ENCODE measurements at places on chromosomes 3 and 15.

DNA sequence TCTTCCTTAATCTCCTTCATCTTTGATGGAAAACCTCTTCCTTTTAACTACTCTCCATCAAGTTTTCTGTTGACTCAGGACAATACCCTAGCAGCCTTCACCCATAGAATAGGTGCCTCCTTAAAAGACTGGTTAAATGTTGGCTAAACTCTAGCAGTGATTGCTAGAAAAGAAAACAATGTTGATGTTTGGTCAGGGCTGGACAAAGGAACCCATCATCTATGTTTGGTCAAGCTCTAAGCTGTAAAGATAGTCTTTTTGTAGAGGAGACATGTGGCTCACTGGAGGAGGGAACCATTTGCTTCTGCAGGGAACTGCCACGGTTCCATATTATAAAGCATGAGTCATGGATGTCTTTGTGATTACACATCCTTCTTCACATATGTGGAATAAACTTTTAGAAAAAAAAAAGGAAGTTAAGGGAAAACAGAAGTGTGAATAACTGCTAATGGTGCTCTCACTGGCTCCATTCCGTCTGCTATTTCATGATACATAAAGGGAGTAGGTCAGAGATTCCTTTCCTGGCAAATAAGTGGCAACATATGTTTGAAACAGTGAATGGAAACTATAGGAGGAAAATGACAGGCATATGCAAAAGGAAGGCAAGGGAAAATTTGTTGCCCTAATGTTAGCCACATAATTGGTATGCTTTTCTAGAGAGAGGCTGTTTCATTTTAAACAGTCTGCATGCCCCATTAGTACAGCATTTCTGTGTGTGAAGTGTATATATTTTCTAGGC is 78.2 kb downstream of the CMSS1 start:
- no peaks in the 10 kb centered on the region for H3K27me3 ChIP-seq
- no peaks in the 10 kb centered on the region for H3K4me1 ChIP-seq
- no peaks in the 10 kb centered on the region for H3K36me3 ChIP-seq
- H3K4me3 ChIP-seq = no peak overlapping the region
- no peak overlapping the region for H3K27ac ChIP-seq

GRCh38 chr3:4827767-4828166 is 151.5 kb upstream of the BHLHE40 start:
- no peak for DNase-seq
- H3K4me1 ChIP-seq = peaks cover 12% of the 10 kb centered on the region
- no peaks in the 10 kb centered on the region for H3K27me3 ChIP-seq
- no peak overlapping the region for H3K27ac ChIP-seq
- no peak overlapping the region for H3K4me3 ChIP-seq

GRCh38 chr15:29613951-29614382 is 208.3 kb downstream of the TJP1 start:
- H3K36me3 ChIP-seq = no peaks in the 10 kb centered on the region
- H3K27me3 ChIP-seq = no peaks in the 10 kb centered on the region
- no peak overlapping the region for H3K4me3 ChIP-seq
- peak; percentile 68 for DNase-seq
- H3K27ac ChIP-seq = no peak overlapping the region

DNA sequence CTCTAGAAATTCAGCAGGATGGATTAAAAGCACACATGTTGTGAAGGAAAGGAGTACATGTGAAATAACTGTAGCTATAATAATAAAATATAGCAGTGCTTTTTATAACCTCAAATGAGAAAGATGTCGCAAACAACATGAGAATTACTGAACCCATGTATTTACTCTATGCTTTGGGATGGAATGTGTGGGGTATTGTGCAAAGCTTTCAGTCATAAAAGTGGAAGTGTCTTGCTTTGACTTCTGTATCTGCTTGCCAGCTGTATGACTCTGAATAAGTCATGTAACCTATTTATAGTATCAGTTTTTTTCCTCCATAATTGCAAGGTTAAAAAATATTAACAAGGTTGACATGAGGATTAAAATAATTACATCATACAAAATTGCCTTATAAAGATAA is 519.3 kb upstream of the CADM2 start:
- no peaks in the 10 kb centered on the region for H3K4me1 ChIP-seq
- H3K27me3 ChIP-seq = no peaks in the 10 kb centered on the region
- DNase-seq = no peak
- no peaks in the 10 kb centered on the region for H3K36me3 ChIP-seq
- no peak overlapping the region for H3K4me3 ChIP-seq

DNA sequence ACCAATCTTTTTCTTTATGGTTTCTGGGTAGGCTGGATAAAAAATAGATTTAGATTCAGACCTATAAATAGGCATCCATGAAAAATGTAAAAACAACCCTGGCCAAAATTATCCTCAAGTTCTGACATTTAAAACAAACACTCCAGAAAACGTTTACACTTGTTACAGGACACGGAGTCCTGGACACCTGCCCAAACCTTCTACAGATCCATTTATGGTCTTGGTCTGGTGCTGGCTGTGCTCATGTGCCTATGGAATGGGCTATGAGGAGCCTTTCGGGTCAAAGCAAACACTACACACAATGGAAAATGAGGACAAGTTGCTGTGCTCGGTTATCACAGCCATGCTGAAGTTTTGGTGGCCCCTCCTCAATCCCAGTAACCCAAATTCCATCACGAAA is 108.1 kb downstream of the PDZRN3 start:
- H3K27me3 ChIP-seq = no peaks in the 10 kb centered on the region
- no peaks in the 10 kb centered on the region for H3K36me3 ChIP-seq
- no peak overlapping the region for H3K4me3 ChIP-seq
- H3K27ac ChIP-seq = no peak overlapping the region

DNA sequence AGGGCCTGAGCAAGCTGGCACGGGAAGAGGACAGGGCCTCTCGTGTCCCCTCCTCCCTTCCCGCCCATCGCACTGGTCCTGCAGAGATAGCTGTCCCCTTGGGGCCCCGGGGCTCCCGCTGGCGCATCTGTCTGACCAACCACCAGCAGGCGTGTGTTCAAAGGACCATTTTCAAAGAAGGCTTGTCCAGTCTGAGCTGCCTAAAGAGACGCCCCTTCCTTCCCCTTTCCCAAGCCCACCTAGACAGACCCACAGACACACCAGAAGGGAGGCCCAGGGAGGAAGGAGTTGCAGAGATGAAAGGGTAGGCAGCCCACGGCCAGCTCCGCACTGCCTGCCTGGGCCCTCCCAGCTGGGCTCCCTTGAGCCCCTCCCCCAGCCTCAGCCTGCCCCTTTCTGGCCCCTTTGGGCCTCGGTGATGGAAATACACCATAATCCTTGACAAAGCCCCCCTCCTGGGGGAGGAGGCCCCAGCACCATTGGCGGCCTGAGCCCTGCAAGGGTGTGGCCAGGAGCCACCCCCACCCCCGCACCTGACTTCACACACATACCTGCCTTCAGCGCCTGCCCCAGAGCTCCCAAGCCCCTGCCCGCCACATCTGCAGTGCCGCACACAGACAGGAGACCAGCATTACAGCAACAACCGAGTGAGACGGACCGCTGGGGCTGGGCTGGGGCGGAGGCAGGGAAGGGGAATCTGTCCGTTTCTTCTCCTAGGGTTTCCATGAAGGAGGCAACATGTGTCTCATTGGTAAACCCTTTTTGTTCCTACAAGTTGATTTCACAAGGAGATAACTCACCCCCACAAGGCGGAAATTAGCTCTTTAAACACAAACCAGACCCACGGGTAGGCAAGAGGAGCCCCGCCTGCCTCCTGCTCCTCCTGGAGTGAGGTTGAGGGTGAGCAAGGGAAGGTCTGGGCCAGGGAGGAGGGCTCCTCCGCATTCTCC is at the start of gene STRA6:
STRA6 (minus strand) TSS at position 336 of the 950 bp plus-strand sequence. CDS start 520 bp downstream, outside the sequence.
- H3K36me3 ChIP-seq = no peaks in the 10 kb centered on the region
- no peak within 1 kb of the TSS for H3K4me3 ChIP-seq
- peak within 1 kb of the TSS; percentile 72 for H3K27ac ChIP-seq
- H3K27me3 ChIP-seq = no peaks in the 10 kb centered on the region
- peak; percentile 97 for DNase-seq

GRCh38 chr3:169493521-169494141 is 169.9 kb downstream of the MECOM start:
- no peaks in the 10 kb centered on the region for H3K36me3 ChIP-seq
- H3K27me3 ChIP-seq = no peaks in the 10 kb centered on the region
- H3K4me1 ChIP-seq = no peaks in the 10 kb centered on the region
- DNase-seq = no peak
- no peak overlapping the region for H3K4me3 ChIP-seq

DNA sequence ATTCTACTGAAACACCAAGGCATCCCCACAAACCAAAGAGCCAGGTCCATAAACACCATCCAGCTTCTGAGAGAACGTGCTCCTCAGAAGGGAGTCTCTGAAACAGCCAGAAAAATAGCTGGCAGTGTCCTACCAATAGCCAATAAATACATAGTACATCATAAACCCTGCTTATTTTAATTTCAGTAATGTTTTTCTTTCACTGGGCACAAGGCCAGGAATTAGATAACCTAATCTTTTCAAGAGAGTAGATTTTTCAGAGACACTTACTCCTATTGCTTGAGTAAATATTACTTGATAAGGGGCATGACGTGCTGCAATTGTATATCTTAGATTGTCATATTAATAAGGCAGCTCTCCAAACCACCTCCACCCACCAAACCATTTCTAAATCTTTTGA is 22.7 kb downstream of the GADL1 start:
- H3K27ac ChIP-seq = no peak overlapping the region
- no peaks in the 10 kb centered on the region for H3K4me1 ChIP-seq
- DNase-seq = no peak
- no peak overlapping the region for H3K4me3 ChIP-seq
- H3K36me3 ChIP-seq = no peaks in the 10 kb centered on the region
